ENCODE measurements at places on chromosomes 6 and 20.
A peak's percentile ranks its signal among the peaks of the same experiment; 100 is the strongest.

DNA sequence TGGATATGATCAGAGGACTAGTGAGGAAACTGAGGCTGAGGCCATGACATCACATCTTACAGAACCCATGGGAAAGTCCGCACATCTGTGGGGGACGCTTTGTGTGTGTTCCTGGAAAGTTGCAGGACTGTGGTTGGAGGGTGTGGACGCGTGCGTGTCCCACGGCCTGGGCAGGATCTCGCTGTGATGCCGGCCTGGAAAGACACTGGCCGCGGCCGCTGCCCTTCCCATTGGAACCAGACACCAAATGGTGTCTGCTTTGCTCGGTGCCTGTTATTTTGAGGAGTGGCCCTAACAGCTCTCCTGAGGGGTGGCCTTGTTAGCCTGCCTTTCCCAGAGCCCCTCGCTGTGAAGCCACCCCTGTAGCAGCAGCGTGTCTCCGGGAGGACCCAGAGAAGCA, 41.1 kb downstream of the DLL1 start:
- no peak for DNase-seq

DNA sequence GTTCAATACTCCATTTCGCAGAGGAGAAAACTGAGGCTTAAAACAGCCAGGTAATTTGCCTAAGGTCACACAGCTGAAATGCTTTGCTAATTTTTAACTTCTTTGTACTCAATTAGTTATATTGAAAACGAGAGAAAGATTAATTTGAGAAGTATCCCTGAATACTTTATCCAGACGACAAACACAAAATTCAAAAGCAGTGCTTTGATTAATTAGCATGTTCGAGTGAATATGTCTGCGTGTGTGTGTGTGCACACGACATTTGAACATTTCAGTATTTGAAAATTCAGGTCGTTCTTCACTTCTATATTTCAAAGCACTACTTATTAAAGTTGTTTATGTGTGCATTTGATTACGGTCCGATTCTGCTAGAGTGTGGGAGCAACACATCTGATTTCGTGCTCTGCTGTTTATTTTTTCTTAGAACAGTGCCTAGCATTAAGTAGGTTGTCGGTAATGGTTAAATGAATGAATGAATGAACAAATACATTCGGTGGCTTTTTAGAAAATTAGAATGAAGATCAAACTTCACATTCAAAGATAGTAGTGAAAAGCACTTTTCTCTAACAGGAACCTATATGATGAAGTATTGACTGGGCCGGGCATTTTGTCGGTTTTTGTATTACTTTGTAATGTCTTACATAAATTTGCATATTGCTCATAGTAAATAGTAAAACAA, 36.9 kb upstream of the SYNCRIP start:
- DNase-seq = peak; percentile 19

DNA sequence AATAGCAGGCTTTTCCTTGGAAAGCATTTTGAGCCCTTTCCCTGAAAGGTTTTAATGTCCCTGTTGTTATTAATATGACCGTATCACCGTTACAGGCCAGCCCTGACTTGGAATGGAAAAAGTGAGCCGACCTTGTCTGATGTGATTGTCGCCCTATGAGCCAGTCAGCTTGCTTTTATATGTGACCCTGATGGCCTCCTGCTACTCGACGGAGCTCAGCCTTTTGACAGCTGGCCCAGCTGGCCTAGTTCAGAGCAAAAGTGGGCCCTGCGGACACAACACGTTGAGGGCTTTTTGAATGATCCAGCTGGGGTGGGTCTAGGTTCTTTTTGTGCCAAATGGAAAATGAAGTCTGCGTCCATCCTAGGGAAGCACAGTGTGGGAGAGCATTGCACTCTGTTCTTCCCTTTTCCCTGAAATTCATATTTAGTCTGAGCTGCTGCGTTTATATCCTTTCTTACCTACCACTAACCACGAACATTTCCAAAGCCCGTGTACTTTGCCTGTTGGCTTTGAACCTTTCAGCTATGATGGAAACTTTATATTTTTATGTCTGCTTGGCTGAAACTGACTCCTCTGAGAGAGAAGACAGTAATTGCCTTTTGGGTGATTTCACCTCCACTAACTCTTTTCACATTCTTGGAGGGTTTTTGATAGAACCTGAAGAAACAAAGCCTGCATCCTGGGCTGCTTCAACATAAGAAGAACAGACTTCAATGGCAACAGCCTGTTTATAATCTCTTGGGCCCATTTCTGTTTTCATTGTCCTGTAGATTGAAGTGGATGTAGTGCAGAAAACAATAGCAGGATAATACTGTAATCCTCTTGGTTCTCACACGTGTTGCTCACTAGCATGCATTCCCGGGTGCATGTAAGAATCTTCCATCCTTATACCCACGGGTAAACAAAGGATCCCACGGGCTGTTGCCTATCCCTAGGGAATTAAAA, 121.8 kb upstream of the HDGFL1 start:
- peak; percentile 96 for DNase-seq

GRCh38 chr6:11525468-11526155, 11.9 kb upstream of the TMEM170B start:
- peak; percentile 61 for DNase-seq

- DNase-seq = no peak
Measured at GRCh38 chr6:26485112-26485780, 14.9 kb upstream of the BTN1A1 start.

DNA sequence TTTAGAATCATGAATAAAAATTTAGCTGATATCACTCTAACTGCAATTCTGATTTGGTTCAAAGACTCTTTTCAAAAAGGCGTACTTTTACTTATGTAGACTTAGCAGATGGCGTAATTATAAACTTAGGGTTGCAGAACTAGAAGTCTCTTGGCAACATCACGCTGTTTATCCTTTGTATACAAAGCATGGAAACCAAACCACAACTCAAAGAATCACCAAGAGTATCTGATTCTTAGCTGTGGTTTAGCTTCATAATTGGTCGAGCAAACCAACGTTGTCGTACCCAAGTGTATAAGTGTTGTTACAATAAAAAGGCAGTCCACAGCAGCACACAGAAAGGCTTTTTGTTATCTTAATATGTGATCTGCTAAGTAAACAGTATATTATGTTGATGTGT, 18.2 kb downstream of the STMND1 start:
- DNase-seq = no peak

- DNase-seq = peak; percentile 70
Measured at GRCh38 chr20:10863337-10864060, 189.7 kb upstream of the JAG1 start.

- DNase-seq = no peak
Measured at GRCh38 chr20:44003609-44004008, 89.0 kb downstream of the TOX2 start.
